DMS53 (cell line): ENCODE measurements at places on chromosomes 5 and 9.
A peak's percentile ranks its signal among the peaks of the same experiment; 100 is the strongest.

DNA sequence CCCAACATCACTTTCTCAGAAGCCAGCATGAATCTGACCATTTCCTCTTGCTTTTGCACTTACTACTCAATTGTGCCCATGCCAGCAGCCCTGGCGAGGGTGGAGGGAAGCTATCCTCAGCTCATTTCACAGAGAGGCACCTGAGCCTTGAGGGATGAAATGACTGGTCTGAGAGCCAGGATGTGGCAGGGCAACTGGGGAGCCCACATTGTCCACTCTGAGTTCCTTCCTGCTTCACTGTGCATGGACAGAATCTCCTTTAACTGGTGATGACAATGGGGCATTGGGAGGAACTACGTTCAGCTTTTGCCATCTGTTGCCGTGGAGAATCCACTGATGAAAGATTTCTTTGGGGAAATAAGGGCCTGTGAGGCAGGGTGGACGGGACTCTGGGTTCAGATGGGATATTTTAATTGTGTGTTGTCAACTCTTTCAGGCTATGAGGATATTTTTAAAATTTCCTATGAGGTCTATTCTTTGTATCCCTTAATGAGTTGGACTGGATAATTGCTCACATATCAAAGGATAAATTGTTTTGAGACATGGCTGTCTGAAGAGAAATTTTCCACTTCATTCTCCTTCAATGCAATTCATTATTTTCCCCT lies 78.3 kb downstream of the TNC start:
- DNase-seq, result no peak

DNA sequence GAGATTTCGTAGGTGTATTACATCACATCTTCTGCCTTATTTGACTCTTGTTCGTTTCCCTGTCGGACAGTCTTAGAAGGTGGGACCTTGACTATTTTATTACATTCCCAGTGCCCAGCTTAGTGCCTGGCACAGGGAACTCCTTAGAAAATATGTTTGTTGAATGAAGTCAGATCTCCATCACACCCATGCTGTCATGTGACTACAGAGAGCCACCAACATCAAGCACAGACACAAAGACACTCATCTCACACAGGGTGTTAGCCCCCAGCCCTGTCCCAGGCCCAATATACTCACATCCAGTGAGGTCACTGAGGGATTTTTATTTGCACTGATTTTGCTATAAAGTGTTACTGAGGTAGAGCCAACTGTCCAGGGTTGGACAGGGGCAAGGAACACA lies 692 bp upstream of the SRA1 start:
- DNase-seq, result no peak

- no peak for DNase-seq
Measured at GRCh38 chr5:98455665-98456064, 317.8 kb upstream of the RGMB start.

- DNase-seq, result no peak
Measured at GRCh38 chr5:9621379-9621903, 8.7 kb downstream of the TAS2R1 start.

GRCh38 chr9:5838884-5839571 lies 6.1 kb upstream of the ERMP1 start:
- peak; percentile 97 for DNase-seq

- DNase-seq, result no peak
Measured at GRCh38 chr9:91119679-91120078, 242.0 kb downstream of the AUH start.

DNA sequence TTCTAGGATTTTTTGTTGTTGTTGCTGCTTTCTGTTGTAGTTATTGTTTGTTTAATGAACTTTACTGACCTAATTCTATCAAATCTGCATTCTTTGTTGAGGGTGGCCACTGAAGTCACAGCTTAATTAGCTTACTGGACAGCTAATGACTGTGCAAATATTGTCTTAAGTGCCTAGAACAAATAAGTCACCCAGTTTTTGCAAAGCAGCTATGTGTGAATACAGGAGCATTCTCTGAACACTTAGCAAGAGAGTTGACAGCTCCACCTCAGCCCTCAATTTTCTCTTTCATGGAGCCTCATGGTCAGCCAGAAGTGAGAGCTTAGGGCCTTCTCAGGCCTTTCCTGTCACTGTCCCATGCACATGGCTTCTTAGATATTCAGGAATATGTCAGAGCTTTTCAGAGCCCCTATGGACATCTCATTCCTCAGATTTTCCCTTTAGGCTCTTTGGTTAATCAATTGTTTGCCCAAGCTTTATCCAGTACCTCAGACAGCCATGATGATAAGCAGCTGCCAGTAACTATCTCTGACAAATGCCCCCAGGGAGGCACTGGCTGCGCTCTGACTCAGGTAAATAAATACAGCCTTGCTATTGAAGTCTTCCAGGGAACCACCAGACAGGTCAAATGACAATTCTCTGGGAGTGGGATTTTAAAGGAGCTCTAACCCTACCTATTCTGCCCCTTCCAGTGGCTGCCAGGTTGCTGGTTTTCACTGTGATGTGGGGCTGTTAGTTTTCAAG lies 241.4 kb upstream of the IL12B start:
- peak; percentile 87 for DNase-seq

GRCh38 chr9:134707731-134708671 lies 66.4 kb downstream of the COL5A1 start:
- DNase-seq, result no peak

DNA sequence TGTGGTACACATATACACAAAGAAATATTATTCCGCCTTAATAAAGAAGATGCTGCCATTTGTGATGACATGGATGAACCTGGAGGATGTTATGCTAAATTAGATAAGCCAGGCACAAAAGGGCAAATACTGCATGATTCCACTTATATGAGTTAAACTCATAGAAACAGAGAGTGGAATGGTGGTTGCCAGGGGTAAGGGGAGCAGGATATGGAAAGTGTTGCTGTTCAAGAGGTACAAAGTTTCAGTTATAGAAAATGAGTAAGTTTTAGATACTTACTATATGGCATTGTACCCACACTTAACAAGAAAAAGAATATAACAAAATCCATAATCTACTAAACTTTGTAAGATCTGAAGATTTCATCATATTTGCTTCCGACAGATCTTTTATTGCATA lies 252.2 kb downstream of the SYK start:
- DNase-seq, result no peak

GRCh38 chr5:175743676-175744210 lies 85.9 kb downstream of the HRH2 start:
- no peak for DNase-seq

DNA sequence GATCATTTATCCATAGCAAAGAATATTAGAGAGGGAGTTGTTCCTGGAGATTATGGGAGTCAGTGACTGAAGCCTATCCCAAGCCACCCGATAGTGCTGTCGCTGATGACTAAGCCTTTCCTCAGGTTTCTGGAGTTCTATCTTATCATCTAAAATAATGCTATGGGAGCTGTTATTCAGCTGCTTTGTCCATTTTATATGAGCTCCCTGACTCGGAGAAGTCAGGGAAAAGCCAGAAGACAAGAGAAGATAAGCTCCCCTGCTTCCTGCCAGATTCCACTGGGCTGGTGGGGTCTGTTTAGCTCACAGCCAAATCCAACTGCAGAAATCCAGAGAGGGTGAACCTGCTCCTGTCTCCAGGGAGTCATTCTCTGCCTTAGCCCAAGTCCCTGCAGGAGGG lies 148.2 kb downstream of the DROSHA start:
- no peak for DNase-seq

DNA sequence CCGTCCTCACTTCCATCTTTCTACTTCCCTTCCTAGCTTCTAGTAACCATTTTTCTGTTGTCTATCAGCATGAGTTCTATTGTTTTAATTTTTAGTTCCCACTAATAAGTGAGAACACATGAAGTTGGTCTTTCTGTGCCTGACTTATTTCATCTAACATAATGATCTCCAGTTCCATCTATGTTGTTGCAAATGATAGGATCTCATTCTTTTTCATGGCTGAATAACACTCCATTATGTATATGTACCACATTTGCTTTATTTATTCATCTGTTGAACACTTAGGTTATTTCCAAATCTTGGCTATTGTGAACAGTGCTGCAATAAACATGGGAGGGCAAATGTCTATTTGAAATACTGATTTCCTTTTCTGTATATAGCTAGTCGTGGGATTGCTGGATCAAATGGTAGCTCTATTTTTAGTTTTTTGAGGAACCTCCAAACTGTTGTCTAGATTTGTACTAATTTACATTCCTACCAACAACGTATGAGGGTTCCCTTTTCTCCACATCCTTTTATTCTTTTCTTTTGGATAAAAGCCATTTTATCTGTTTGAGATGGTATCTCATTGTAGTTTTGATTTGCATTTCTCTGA lies 50.3 kb downstream of the NSD1 start:
- no peak for DNase-seq

- DNase-seq, result peak; percentile 77
Measured at GRCh38 chr5:111063709-111064322, 7.7 kb upstream of the TSLP start.

- no peak for DNase-seq
Measured at GRCh38 chr9:21933281-21933680, 60.9 kb downstream of the CDKN2A start.

DNA sequence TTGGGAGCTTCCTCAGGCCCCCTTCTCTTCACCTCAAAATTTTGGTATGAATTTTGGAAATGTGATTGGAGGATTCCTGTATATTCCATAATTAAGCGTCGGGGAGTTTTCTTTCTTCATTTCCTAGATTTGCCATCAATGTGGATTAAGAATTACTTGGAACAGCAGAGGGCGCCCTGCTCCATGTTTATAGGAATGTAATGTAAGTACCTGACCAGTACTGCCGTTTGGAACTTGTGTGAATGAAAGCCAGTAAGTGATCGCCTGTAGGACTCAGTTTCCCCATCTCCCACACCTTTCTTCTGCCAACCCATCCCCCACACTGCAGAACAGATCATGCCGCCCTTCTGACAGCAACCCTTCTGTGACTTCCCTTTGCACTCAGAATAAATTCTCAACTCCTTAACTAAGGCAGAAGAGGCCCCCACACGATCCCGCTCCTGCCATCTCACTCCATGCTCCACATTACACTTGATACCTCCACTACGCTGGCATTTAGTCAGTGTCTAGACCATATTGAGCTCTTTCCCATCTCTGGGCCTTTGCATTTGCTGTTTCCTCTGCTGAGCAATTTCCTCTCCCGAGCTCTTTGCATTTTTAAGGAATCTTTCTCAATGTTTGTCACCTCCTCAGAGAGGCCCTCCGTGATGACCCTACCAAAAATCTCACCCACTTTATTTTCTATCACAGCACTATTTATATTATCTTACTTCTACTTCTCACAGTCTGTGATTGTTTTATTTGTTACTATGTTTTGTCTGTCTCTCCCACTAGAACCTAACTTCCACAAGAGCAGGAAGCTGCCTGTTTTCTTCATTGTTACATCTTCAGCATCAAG lies 79.5 kb upstream of the HTR4 start:
- peak; percentile 91 for DNase-seq

- no peak for DNase-seq
Measured at GRCh38 chr9:80117031-80117430, 545.3 kb downstream of the TLE4 start.

DNA sequence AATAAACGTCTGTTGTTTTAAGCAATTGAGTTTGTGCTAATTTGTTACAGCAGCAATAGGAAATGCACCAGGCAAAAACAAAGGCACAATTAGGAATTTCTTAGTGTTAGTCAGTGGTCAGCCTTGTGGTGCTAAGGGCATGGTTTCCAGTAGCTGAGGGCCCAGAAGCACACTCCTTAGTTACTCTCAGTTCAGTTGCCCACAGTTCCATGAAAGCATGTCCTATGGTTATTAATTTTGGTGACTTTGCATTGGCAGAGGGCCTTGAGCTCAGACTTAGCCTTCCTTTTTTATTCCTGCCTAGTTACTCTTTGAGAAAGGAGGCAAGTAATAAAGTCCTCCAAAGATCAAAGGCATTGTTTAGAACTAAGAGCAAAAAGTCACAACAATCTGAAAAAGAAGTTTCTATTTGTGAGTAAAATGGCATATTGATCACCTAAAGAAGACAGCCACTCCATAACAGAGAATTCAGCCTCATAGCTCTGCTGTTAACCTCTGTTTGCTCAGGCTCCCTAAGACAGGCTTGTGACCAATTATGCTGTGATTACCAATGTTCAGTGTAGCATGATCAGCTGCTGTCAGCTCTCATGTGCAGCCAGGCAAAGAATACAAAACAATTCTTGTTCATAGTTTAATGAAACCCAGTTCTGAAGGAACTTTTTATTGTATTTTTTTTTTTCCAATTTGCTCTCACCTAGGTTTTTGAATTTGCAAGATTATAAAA lies 57.0 kb upstream of the MROH2B start:
- DNase-seq, result peak; percentile 13

- no peak for DNase-seq
Measured at GRCh38 chr5:76500633-76501393, 97.7 kb downstream of the IQGAP2 start.

DNA sequence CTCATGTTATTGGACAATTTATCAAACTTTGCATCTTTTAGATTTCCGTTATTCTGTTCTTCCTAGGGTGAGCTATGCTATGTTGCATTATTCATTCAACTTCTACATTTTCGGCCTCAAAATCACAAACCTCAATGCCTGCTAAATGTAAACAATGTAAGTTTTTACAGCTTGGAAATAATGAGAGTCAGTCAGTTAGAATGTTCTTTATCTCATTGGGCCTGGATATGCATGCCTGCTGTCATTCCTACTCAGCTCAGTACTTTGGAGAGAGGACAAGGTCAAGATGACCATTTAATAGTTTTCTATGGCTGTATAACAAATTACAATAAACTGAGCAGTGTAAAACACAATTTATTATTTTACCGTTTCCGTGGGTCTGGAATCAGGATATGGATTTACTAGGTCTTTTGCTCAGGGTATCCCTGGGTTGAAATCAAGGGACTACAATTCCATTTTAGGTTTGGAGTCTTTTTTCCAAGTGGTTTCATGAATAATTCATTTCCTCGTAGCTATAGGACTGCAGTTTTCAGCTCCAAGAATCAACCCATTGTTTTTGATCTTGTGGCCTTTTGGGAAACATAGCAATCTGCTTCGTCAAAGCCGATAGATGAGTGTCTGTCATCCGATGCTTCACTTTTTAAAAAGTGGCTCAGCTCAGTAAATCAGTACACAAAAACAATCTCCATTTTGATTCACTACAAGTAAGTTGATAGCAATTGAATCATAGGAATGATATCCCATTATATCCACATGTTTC lies 1143.2 kb upstream of the CDH6 start:
- no peak for DNase-seq

GRCh38 chr9:110543631-110544051 lies 35.9 kb downstream of the SVEP1 start:
- DNase-seq, result no peak

- no peak for DNase-seq
Measured at GRCh38 chr5:127567026-127567768, 49.8 kb downstream of the PRRC1 start.

DNA sequence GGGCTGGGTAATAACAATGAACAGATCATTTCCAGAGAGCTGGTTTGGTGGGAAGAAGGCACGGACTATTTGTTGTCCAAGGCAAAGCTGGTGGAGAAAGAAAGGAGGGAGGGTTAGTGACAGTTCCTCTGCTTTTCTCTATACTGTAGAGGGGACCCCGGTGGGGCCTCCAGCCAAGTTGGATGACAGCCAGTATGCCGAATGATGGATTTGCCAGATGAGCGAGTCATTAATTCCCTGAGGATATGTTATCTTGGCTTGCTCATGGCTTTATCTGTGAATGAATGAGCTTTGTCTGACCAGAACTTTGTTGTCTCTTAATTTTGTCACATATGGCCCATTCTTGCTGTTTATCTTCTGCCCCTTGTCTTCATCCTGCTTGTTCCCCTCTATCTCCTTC lies 158.6 kb upstream of the GLRA1 start:
- no peak for DNase-seq
